Transverse colon (tissue), 4 donors: ENCODE measurements at places on chromosomes 7 and 10. TPM values are rescaled to one million over a fixed set of nuclear protein-coding genes. Genes with fewer than 3 reads are reported as not detected.
A peak's percentile ranks its signal among the peaks of the same experiment; 100 is the strongest.

- no peak for DNase-seq
Observed at GRCh38 chr7:138929969-138930368, 51.2 kb downstream of the KIAA1549 start.

DNA sequence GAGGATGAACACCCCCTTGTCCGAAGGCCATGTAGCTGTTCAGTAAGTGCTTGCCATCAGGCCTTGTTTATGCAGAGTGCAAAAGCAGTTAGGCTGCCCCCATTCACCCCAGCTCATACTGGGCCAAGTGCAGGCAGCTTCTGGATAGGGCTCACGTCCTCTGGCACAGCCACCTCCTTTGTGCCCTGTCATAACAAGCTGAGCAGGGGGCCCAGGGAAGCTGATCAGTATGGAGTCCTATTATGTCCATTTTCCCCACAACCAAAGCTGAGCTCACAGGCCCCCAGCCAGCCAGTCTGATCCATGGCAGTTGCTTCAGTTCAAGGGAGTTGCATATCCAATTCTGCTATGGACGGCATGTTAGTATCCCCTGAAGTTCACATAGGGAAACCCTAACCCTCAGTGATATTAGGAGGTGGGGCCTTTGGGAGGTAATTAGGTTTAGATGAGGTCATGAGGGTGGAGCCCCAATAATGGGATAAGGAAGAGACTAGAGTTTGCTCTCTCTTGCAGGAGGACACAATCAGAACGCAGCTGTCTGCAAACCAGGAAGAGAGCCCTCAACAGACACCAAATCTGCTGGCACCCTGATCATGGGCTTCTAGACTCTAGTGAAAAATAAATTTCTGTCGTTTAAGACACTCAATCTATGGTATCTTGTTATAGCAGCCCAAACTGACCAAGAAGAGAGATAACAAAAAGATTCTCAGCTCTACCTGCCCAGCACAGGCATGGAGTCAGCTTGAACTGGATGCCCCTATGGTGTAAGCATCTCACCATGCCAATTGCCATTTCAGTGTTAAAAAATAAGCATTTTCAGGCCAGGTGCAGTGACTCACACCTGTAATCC lies 155.9 kb downstream of the FGFR2 start:
- no peak for DNase-seq

DNA sequence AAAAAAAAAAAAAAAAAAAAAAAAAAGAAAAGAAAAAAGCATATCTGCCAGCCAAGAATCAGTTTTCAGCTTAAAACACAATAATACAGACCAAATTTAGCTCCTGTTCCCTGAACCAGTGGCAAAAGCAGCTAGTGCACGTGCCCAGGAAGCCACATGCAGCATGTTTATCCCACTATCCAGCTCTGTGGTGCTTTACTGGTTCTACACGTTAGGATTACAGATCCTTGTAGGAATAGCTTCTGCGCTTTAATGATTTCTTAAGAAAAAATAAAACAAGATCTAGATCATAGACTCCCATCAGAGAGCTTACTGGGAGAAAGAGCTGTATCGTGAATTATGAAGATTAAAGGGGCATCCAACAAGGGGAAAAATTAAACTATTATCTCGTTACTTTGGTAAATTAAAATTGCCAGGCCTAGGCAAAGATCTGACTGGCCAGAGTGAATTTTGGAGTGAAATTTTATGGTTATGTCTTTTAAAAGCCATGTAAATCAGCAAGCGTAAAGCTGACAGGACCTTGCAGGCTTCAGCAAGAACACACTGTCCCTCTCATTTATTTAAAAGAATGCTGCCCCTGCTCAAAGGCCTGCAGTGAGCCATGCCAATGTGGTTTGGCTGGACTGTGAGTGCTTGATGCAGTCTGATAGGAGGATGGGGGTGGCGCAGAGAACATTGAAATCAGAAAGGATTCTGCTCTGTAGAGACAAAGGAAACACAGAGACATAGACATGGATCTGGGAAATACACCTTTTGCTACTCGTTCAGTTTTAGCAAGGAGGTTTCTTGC lies 177.3 kb upstream of the PHYHIPL start:
- no peak for DNase-seq

DNA sequence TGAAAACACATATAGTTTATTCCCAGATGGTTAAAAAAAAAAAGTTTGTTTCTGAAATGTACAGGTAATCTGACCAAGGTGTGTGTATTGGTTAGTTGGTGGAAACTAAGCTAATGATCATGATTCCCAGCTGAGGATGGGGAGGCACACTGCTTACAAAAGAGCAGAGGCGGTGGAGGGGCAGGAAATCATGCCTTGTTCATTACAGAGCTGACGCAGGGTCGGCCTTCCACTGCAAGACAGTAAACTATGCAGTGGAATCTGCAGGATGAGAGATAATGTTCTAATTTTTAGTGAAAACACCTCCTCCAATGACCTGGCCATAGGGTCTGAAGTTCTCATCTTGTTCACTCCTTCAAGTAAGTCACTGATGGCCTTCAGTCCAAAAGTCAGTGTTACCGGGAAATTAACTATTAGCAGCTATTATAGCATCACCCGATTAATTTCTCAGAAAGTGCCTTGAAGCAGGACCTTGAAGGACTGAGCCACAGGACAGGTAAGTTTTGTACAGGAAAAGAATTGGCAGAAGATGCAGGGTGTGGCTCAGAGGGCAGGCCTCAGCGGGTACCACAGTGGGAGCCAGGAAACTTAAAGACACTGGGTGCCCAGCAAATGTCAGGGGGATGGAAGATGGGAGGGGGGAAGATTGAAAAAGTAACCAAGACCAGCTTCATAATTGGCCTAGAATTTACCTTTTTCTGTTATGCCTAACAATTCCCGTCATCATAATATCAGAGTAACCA lies 36.0 kb downstream of the MYOF start:
- no peak for DNase-seq

DNA sequence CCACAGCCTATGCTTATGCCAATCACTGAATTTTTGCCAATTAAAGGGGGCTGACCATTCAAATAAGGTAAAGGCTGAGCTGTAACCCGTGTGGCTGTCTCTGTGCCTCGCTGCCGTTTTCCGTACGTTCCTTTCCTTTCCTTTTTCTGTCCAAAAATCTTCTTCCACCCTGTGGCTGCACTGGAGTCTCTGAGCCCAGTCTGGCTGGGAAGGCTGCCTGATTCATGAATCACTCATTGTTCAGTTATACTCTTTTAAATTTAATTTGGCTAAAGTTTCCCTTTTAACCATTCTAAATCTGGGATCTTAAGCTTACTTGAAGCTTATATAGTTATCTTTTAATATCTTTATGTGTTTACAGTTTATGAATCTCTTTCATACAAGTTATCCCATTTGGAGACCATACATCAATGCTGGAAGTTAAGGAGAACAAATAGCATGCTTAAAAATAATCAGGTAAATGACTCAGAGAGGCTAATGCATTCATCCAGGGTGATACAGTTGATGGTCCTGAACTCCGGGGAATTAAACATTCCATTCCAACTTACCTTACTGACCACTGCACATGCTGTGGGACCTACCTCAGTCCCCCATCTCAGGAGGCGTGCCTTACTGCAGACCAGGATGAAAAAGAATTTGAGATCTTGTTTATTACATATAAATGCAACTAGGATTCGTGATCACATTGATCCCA lies 385.3 kb upstream of the ADARB2 start:
- DNase-seq, result no peak

DNA sequence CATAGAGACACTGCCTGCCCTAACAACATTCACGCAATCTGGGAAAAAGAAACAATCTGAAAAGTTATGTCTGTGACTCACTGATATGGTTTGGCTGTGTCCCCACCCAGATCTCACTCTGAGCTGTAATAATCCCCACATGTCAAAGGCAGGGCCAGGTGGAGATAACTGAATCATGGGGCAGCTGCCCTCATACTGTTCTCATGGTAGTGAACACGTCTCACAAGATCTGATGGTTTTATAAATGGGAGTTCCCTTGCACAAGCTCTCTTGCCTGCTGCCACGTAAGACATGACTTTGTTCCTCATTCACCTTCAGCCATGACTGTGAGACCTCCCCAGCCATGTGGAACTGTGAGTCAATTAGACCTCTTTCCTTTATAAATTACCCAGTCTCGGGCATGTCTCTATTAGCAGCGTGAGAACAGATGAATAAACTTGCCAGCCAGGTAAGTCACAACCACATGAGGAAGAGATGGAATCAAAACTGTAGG lies 341.5 kb upstream of the AOAH start:
- no peak for DNase-seq

DNA sequence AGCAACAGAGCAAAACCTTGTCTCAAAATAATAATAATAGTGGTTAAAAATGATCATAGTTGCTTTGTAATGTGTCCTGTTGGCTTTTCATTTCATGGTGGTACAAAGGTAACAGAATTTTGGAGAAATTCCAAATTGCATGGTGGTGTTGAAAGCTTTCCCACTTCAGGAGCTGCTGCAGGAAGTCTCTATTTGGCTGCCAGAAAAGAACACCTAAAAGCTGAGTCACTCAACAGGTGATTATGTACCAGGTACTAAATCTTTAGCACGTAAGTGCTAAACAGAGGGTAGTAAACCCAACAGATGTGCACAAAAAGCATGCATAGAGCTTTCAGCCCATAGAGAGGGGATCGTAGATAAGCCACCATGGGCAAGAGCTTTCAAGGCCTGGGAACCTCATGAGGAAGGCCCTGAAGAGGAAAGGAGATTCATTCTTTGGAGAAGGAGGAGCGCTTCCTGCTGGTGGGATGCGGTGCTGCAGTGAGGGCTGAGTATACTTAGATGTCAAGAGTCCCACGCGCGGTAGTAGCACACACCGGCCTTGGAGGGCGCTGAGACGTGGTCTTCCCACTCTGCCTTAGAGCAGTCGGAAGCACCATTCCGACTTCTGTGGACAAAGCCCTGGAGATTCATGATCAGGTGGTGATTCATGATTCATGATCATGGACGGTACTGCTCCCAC lies 118.7 kb downstream of the RALA start:
- peak; percentile 48 for DNase-seq

DNA sequence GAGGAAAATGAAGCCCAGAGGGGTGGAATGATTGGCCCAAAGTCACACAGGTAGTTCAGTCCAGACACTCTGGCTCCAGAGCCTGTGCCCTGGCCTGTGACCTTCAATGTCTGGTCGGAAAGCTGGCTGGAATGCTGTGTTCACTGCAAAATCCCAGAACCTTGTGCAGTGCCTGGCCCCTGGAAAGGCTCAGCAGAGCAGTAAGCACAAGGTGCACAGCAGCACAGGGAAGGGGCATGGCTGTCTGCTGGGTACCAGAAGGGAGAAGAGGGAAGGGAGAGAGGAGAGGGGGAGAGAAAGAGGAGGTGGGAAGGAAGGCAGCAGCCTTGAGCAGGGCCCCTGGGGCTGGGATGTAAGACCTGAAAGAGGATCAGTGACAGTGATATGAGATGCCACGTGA lies 28.4 kb upstream of the C10orf71 start:
- no peak for DNase-seq

- DNase-seq, result no peak
Observed at GRCh38 chr7:130560972-130561371, 69.1 kb downstream of the MEST start.

DNA sequence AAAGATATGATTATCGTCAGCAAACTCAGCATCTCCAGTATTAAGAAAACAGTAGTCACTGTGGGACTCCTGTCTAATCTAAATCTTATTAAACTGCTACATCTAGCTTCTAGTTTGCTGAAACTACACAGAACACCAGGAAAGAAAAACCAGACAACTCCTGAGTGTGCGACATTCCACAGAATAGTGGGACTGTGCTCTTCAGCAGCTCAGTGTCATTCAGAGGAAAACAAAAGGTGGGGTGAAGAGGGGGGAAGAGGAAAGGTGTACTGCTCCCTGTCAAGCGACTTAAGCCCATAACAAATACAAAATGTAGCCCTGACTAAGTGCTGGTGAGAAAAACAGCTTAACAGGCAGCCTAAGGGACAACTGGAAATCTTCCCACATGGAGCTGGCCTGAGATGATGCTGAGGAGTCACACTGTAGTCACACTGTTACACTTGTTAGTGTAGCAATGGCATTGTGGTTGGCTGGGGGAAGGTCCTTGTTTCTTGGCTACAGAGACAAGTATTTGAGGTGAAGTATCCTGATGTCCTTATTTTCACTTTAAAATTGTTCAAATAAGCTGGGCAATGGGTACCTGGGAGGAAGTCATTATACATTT lies 135.5 kb downstream of the USP6NL start:
- no peak for DNase-seq

DNA sequence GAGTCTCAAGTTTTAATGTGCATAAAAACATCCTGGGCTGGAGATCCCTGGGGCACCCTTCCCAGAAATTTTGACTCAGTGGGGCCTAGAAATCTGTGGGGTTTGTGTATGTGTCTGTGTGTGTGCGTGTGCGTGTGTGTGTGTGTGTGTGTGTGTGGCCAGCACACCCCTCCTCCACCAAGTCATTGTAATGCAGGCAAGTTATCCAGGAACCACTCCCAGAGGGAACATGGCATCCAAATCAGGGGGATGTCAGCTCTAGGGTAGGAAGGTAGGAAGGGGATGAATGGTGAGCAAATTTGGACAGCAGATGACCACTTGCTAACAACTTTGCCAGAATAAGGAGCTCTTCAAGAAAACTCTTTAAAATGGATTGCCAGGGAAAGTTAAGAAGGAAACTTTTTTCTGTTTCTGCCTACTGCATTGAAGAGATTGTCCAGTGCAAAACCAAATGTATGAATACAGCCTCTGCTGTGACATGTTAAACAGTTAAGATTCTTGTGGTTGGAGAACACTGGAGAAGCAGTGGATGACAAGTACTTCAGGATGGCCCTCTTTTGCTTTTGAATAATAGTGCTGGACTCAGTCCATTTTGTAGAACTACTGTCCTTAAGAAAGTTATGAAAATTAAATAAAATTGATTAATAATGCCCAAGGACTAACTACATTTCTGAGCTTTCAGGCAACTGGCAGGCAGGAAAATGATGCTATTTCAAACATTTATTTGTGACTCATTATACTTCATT lies 12.3 kb downstream of the STAMBPL1 start:
- DNase-seq, result no peak

GRCh38 chr7:30214651-30215137 lies 69.7 kb upstream of the ZNRF2 start:
- no peak for DNase-seq

GRCh38 chr7:32500922-32501341 lies 5.6 kb downstream of the AVL9 start:
- DNase-seq, result no peak

GRCh38 chr7:55242613-55243012 lies 122.5 kb upstream of the LANCL2 start:
- DNase-seq, result no peak

- no peak for DNase-seq
Observed at GRCh38 chr10:43338117-43338516, 33.3 kb upstream of the FXYD4 start.

DNA sequence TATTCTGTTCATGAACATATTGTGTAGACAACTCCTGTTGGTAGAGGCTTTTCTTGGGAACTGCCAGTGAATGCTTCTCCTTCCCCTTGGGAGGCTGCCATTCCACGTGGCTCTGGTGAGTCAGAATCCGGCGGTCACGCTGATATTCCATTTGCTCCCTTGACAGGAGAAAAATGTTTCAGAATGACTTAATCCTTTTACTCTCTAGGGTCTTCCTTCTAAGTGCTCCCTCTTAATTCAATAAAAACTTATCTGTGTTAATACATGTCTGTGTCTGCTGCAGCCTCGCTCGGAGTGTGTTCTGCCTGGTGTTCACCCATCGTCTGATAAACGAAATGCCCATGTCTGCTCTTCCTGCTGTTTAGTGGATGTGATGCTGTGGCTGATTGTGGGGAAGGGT lies 278.6 kb downstream of the ARHGAP12 start:
- DNase-seq, result peak; percentile 59

The IMMP2L gene
- 12.3 TPM for total RNA-seq

The SYT15 gene
- total RNA-seq, result 0.32 TPM

The PHKG1 gene
- total RNA-seq, result 1.2 TPM

The GIGYF1 gene
- total RNA-seq, result 25.9 TPM

The CYP3A4 gene
- 10.0 TPM for total RNA-seq

The SPDYE9 gene
- not detected for total RNA-seq

The C10orf67 gene
- total RNA-seq, result not detected

The ARMC3 gene
- total RNA-seq, result not detected

The CCL24 gene
- 6.0 TPM for total RNA-seq

The IL6 gene
- total RNA-seq, result 10.8 TPM
